Activated T-helper 1 cell treated with Interleukin-2 at 50 U/mL for 16 hours (primary cell): ENCODE measurements at places on chromosomes 1 and 21.
A peak's percentile ranks its signal among the peaks of the same experiment; 100 is the strongest.

DNA sequence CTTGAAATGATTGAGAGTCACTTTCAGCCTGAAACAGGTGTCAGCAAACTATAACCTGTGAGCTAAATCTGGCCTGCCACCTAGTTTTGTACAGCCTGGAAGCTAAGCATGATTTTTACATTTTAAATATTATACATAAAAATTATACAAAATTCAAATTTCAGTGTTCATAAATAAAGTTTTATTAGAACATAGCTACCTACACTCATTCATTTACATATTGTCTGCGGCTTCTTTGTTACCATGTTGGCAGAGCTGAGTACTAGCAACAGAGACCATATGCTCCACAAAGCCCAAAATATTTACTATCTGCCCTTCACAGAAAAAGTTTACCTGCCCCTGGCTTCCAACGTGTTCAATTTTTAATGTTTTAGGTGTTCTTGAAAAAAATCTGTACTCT is 8.0 kb upstream of the C1orf162 start:
- DNase-seq = no peak

GRCh38 chr1:222706815-222707214 is 5.5 kb downstream of the AIDA start:
- DNase-seq = no peak

DNA sequence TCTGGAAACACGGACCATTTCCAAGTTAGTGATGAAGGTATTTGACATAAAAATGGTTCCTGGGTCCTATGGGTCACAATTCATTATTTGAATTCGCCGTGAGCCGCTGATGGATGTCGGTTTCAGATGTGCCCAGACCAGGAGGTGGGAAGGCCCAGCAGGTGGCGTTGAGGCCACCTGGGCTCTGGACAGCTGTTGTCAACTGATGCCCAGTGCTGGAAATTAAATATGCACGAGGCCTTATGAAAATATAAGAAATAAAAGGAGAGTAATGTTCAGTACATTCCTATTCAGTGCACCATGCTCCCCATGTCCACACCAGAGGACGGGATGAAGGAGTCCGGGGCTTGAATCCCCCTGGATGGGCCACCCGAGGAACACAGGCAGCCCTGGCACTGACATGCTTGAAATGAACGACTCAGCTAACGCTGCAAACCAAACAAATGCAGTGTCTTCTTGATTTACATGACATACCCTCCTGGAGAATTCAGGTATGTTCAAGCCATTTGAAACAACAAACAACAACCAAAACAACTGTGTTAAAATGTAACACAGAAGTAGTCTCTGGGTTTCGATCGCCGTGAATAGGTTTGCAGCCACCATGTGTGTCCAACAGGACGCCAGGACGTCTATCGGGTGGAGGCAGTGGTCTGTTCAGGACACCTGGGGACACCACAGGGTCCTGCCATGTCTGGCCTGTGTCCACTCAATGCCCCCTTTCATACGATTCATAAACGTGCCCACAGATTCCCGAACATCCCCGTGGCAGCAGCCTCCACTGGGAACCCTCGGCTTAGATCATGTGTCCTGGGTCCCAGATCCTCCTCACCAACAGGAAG is 6.1 kb downstream of the TFF3 start:
- no peak for DNase-seq

DNA sequence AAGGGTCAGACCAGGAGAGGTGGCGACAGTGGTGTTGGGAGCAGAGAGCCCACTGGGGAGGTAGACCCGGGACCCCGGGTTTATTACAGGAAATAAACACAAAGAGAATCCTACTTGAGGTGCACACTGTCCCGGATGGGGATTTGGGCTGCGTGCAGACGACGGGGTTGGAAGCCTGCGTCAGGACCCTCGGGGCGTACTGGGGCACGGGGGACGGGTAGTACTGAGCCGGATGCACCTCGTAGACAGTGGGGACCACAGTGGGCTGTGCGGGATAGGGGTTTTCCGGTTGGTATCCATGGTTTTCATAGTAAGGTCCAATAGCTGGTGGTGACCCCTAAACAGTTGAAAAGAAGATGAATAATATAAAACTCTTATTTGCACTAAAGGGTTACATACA is 13.7 kb downstream of the TMPRSS2 start:
- no peak for DNase-seq

GRCh38 chr1:46492269-46492853 is 2.7 kb downstream of the DMBX1 start:
- no peak for DNase-seq

- DNase-seq = no peak
Measured at GRCh38 chr1:44029260-44029910, 1.9 kb downstream of the SLC6A9 start.

GRCh38 chr1:151710187-151710840 is 6.3 kb downstream of the CELF3 start:
- no peak for DNase-seq

DNA sequence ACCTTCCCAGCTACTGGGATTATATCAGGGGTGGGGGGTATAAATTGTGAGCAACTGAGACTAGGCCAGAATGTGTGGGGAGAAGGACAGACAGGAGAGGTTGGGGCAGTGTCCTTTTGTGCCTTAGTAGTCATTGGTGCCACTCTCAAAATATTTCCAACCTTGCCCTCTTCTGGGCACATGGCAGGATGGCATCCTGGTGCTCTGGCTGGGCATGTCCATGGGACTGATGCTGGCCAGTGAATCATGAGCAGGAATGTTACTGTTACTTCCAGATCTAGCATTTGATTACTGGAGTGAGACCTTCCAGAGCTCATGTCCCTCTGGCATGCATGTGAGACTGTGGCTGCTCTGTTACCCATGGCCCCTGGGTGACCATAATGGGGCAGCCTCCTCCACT is 151.2 kb downstream of the MATN1 start:
- no peak for DNase-seq

GRCh38 chr1:228555074-228555994 is 68.2 kb downstream of the RNF187 start:
- no peak for DNase-seq

GRCh38 chr1:32773018-32773763 is 44.0 kb downstream of the YARS1 start:
- peak; percentile 58 for DNase-seq

GRCh38 chr1:32765570-32766327 is 51.4 kb downstream of the YARS1 start:
- no peak for DNase-seq

- DNase-seq = no peak
Measured at GRCh38 chr21:27201197-27201596, 234.3 kb upstream of the ADAMTS5 start.

GRCh38 chr1:115340879-115341278 is 2.8 kb upstream of the NGF start:
- DNase-seq = no peak

GRCh38 chr1:195590649-195591048 is 1017.6 kb downstream of the KCNT2 start:
- no peak for DNase-seq

DNA sequence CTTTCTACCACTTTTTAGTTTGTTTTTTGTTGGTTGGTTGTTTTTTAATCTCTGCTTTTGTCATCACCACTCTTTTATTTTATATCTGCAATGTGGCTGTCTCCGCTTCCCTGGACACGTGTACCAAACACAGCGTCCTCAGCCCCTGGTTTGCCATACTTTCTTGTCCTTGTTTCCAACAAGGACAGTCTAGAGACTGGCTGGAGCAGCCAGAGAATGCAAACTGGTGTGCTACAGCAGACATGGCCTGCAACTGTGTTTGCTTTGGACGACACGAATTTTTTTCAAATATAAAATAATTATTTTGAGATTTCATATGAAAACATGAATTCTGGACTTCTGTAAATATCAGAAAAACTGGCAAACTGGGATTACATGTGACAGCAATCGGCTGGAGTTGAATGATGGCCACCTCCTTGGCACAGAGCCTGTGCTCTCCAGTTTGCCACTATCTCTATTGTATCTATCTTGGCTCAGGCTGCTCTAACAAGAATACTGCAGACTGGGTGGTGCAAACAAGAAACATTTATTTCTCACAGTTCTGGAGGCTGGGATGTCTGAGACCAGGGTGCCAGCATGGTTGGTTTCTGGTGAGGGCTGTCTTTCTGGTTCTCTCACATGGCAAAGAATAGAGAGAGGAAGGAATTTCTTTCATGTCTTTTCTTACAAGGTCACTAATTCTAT is 34.6 kb upstream of the POU2F1 start:
- no peak for DNase-seq

GRCh38 chr1:220552672-220553260 is 24.8 kb downstream of the MARK1 start:
- no peak for DNase-seq

- DNase-seq = no peak
Measured at GRCh38 chr1:59971464-59971911, 44.9 kb upstream of the CYP2J2 start.

DNA sequence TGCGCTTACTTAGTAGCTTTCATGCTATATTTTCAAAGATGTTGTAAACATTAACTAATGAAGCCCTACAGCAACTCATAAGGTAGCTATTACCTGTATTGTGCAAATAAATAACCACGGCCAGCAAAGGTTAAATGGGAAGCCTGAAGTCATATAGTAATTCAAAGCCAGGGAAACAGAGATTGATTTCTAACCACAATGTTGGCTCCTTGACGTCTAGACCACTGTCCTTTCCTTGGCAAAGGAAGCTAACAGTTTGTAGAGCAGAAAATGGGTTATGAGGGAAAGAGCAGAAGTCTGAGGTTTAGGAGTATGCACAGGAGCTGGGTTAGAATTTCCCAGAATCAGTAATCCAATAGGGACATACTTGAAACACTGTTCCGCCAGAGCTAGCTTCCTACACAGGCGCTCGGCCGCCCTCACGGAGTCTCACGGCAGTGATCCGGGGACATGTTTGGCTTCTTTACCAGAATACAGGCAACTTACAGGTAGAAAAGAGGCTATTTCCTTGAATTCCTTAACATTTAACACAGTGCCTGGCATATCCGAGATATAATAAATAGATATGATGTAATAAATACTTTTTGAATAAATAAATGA is 298.8 kb upstream of the LYPLAL1 start:
- no peak for DNase-seq

DNA sequence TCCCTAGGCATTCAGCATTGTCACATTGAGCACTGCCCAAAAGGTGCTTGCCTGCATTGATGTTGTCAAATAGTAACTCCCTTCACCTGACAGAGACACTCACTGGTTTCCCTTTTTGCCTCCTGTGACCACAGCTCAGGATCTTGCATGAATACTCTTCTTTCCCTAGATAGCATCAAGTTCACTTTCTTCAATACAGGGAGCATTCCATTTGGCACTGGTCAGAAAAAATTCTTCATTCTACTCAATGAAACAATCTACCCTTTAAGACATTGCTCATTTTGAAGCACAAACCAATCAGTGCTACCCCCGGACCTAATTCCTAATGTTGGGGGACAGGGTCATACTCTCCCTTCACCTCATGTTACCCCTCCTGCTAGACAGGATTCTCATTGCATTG is 319.0 kb upstream of the SNX7 start:
- no peak for DNase-seq

- no peak for DNase-seq
Measured at GRCh38 chr1:172530000-172530399, 3.0 kb upstream of the SUCO start.

DNA sequence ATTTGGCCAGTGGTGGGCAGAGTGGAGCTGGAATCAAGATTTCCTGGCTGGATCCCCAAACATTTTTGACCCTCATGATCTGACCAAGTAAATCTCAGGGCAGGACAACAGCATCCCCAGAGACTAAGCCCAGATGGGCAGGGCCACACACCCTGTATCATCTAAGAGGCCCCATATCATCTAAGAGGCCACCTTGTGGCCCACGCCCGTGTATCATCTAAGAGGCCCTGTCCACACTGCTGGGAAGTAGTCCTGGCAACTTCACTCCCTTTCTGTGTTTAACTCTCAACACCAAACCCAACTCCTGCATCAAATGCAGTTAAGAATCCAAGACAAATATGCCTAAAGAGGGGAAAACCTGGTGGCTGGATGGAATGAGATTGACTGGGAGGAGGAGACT is 81.6 kb upstream of the SSX2IP start:
- DNase-seq = no peak

DNA sequence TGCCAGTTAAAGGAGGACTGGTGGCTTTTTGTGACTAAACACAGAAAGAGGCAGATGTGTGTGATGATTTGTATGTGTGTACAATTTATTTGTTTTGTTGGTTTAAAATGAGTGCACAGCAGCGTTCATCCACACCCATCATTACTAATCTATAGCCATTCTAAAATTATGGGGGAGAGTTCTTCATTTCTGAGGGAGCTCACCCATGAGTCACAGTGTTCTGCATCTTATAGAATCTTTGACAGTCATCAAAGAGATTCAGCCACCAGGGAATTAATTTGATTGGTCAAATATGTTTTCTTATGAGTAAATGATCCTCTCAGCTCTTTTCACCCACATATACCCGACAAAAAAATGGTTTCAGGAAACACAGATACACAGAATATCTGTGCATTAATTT is 147.9 kb downstream of the GREM2 start:
- no peak for DNase-seq

GRCh38 chr1:188463919-188464318 is 1635.2 kb downstream of the PLA2G4A start:
- DNase-seq = no peak

DNA sequence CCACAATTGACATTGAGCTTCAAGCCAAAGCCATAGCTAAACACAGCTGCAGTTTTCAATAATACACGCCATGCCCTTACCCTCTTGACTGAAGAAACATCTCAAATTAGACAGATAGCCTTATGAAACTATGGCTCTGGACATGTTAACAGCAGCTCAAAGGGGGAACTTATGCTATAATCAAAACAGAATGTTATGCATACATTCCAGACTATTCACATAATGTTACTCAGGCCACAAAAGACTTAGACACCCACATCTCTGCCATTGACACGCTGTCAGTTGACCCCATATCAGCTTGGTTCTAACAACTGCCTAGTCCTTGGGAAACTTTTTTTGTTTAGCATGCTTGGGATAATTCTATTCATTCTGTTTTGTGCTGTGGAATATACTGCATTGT is 2.3 kb upstream of the NENF start:
- no peak for DNase-seq

DNA sequence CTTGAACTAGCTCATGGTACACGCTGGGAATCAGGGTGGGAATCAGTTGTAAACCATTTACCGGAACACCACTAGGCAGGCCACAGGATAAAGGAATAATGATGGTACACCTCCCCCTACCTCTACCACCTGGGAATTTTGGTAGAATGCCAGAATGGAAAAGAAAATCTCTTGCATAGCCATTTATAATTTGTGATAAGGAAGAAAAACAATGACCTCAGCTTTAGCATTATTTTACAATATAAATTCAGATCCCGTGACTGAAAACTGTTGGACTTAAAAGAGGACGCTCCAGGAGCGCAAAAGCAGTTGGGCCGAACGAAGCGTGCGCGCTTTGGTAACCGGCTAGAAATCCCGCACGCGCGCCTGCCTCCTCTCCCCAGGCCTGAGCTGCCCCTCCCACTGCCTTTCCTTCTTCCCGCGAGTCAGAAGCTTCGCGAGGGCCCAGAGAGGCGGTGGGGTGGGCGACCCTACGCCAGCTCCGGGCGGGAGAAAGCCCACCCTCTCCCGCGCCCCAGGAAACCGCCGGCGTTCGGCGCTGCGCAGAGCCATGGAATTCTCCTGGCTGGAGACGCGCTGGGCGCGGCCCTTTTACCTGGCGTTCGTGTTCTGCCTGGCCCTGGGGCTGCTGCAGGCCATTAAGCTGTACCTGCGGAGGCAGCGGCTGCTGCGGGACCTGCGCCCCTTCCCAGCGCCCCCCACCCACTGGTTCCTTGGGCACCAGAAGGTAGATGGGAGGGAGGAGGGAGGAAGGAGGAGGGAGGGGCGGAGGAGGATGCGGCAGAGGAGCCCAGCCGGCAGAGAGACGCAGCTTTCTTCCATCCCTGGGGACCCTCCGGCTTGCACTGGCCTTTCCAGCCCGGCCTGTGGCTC is at the start of gene CYP4X1:
CYP4X1 (plus strand) TSS at position 402 of the 873 bp plus-strand sequence; CDS start at position 551, 149 bp downstream.
- no peak for DNase-seq

- no peak for DNase-seq
Measured at GRCh38 chr1:182304627-182305026, 87.0 kb downstream of the GLUL start.
